ENCODE measurements at places on chromosomes 7 and 10.

DNA sequence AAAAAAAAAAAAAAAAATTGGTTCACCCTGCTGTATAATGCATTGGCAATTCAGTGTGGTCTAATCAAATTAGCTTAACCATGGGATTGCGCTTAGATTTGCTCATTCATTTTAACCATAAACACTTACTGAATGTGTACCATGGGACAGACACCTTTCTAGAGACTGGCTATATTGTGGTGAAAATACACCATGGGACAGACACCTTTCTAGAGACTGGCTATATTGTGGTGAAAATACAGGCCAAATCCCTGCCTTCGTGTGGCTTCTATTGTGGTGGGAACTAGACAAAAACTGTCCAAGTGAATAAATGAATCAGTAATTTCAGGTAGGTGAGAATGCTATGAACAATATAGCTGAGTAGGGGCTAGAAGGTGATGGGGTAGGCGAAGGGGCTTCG is 10.2 kb upstream of the REPIN1 start:
- H3K4me1 ChIP-seq: peaks cover 42% of the 10 kb centered on the region
- H3K27ac ChIP-seq: peak overlapping the region; percentile 62
- peak; percentile 34 for DNase-seq
- H3K27me3 ChIP-seq: no peaks in the 10 kb centered on the region
- peaks cover 3% of the 10 kb centered on the region for H3K36me3 ChIP-seq
- no peak overlapping the region for H3K4me3 ChIP-seq

DNA sequence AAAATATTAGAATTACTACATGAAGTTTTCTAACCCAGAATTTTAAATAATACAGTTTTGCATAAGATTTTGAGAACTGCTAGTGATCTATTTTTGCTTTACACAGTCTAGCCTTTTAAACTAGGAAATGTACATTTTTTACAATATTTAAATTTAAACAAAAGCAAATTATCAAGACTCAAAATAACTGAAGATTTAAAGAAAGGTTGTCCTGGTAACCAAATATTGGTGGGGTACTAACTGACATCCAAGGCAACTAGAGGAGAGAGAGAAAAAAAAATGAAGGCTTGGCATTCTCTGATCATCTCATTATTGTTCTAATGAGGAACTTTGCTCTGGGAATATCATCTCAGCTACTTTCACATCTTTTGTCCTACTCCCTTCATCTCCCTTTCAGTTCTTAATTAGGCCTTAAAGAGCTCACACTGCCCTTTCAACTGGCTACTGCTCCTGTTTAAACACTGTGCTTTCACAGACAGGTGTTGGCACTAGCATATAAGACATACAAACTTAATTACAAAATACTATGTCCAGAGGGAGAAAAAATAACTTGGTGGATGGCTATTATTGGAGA is 33.7 kb downstream of the RAB11FIP2 start:
- H3K36me3 ChIP-seq: peaks cover 13% of the 10 kb centered on the region
- DNase-seq: no peak
- no peaks in the 10 kb centered on the region for H3K27me3 ChIP-seq
- peaks cover 3% of the 10 kb centered on the region for H3K4me1 ChIP-seq
- no peak overlapping the region for H3K4me3 ChIP-seq
- no peak overlapping the region for H3K27ac ChIP-seq

DNA sequence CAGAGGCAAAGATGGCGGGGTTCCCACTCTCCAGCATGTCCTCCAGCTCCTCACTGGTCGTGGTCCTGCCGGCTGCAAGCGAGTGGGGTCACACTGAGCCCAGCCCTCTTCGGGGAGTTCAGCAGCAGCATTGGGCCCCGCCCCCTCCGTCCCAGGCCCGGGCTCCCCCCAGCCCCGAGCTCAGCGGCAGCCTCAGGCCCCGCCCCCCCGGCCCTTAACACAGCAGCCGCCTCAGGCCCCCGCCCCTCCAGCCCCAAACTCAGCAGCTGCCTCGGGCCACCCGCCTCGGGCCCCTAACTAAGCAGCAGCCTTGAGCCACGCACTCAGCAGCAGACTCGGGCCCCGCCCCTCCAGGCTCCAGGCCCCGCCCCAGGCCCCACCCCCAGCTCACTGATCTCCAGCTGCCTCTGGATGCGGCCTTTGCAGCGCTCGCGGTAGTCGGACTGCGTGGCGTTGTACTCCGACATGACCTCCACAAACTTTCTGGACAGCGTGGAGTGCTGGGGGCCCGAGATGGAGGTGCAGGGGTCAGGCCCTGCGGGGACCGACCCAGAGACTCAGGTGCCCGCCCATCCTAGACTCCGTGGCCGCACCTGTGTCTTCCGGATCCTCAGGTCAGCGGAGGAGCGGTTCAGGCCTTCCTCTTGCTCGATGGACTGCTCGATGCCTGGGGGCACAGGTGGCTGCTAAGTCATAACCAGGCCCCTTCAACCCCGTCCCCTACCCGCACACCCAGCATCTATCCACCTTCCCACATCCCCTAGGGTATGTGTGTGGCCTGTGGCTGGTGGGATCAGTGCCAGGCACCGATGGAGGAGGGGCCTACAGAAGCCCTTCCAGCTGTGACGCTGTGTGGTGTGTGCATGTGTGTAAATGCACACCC is 15.5 kb downstream of the STX1A start:
- peaks cover 16% of the 10 kb centered on the region for H3K4me1 ChIP-seq
- DNase-seq: peak; percentile 59
- H3K36me3 ChIP-seq: peaks cover 6% of the 10 kb centered on the region

- H3K27me3 ChIP-seq: peaks cover 34% of the 10 kb centered on the region
Observed at GRCh38 chr7:51315393-51316261, 982 bp downstream of the COBL start.

- peak overlapping the region; percentile 80 for H3K4me3 ChIP-seq
- no peak for DNase-seq
- H3K27ac ChIP-seq: peak overlapping the region; percentile 97
- no peaks in the 10 kb centered on the region for H3K36me3 ChIP-seq
- H3K4me1 ChIP-seq: peaks cover 5% of the 10 kb centered on the region
Observed at GRCh38 chr10:31030800-31031199, 865 bp downstream of the ZNF438 start.

DNA sequence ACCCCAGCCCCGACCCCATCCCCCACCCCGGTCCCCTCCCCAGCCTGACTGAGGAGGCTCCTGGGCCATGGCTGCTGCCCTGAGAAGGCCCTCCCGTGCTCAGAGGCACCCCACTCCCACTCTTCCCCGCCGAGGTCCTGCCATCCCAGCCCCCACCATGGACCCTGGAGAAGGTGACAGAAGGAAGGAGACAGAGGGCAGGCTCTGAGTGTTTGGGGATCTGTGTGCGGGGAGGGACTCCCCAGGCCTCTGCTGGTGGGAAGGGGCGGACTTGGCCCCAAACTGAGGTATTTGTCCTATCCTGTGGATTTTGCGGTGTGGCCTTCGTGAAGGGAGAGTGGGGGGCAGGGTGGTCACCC is 53.4 kb downstream of the PWWP2B start:
- H3K36me3 ChIP-seq: no peaks in the 10 kb centered on the region
- H3K4me1 ChIP-seq: peaks cover 30% of the 10 kb centered on the region
- peak; percentile 27 for DNase-seq
- no peak overlapping the region for H3K4me3 ChIP-seq
- no peak overlapping the region for H3K27ac ChIP-seq

DNA sequence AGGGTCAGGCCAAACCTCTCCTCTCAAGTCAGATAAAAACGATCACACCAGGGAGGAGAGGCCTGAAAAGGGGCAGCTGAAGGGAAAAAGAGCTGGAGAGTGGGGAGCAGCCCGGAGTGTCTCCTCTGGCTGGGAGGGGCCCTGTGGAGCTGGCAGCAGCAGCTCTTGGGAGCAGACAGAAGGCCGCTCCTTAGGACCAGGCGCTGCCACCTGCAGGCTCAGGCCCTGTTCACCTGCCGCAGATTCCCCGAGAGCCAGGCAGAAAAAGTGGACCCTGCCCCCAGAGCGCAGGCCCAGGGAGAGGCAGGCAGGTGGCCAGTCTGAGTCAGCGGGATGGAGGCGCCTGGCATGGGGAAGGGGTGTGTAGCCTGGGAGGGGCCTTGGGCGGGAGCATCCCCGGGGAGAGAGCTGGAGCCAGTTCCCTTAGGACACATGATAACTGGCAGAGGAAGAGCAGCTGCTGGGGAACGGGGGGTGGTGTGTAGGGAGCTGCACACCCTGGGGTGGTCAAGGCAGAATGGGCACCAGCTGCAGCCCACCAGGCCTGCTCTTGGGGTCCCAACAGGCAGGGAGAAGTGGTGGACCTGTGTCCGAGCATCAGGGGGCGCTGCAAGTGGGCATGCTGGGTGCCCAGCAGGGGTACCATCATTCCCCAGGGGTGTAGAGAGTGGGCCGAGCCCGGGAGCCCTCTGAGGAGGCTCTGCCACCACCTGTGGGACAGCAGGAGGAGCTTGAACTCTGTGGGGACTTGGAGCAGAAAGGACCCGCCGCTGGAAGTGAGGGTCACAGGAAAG is 177.2 kb upstream of the RHEB start:
- H3K27ac ChIP-seq: no peak overlapping the region
- no peaks in the 10 kb centered on the region for H3K27me3 ChIP-seq
- peaks cover 9% of the 10 kb centered on the region for H3K4me1 ChIP-seq
- H3K36me3 ChIP-seq: no peaks in the 10 kb centered on the region

- no peaks in the 10 kb centered on the region for H3K36me3 ChIP-seq
- no peak for DNase-seq
- peaks cover 7% of the 10 kb centered on the region for H3K27me3 ChIP-seq
Observed at GRCh38 chr7:5567790-5568189, 144.2 kb upstream of the TNRC18 start.

Data from activated CD8-positive, alpha-beta T cell treated with anti-CD3 and anti-CD28 coated beads for 36 hours (primary cell).